ENCODE measurements at places on chromosomes 2 and 18. TPM values are rescaled to one million over a fixed set of nuclear protein-coding genes. Genes with fewer than 3 reads are reported as not detected.

DNA sequence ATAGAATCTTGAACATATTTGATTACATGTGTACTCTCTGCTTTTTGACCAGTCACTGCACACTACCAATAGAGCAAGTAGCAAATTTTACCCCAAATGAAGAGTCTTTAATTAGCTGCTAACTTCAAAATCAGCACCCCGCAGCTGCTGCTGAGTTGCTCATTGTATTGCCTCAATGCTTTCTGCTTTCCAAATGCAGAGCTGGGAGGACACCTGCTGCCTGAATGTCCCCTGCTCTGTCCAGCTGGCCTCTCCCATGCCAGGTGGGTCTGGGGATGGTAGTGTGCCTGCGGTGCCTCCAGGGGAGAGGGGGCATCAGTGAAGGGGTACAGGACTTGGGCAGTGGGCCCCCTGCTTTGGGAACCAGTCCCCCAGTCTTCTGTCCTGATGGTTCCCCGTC, 184.8 kb downstream of the PRKCE start:
- no peak for DNase-seq

GRCh38 chr2:126513033-126513432, 142.9 kb upstream of the GYPC start:
- DNase-seq = no peak

DNA sequence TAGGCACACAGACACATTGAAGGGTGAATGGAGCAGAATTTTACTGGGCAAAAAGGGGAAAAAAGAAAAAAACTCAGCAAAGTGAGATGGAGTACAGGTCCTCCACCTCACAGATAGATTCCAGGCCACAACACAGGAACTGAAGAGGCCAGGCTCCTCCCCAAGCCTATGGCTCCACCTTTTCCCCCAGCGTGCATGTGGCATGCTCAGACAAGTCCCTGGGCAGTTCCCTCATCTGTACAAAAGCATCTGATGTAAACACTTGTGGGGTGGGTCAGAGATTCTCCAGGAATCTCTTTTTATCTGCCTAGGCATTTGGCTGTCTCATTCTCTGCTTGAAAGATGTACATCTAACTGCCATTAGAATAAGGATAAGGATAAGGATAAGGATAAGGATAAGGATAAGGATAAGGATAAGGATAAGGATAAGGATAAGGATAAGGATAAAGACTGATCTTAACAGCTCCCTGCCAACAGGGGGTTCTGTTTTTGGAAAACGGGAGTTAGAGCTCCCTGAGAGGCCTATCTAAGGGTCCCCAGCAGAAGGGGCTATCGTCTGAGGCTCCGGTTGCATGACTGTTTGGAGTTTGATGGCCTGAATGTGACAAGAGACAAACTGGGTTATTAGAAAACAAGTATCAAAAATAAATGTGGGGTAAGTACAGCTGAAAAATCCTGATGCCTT, 17.2 kb upstream of the ASXL3 start:
- no peak for DNase-seq

GRCh38 chr2:143875295-143876233, 644.4 kb downstream of the ZEB2 start:
- no peak for DNase-seq

GRCh38 chr2:16162491-16163040, 222.2 kb downstream of the MYCN start:
- DNase-seq = no peak

DNA sequence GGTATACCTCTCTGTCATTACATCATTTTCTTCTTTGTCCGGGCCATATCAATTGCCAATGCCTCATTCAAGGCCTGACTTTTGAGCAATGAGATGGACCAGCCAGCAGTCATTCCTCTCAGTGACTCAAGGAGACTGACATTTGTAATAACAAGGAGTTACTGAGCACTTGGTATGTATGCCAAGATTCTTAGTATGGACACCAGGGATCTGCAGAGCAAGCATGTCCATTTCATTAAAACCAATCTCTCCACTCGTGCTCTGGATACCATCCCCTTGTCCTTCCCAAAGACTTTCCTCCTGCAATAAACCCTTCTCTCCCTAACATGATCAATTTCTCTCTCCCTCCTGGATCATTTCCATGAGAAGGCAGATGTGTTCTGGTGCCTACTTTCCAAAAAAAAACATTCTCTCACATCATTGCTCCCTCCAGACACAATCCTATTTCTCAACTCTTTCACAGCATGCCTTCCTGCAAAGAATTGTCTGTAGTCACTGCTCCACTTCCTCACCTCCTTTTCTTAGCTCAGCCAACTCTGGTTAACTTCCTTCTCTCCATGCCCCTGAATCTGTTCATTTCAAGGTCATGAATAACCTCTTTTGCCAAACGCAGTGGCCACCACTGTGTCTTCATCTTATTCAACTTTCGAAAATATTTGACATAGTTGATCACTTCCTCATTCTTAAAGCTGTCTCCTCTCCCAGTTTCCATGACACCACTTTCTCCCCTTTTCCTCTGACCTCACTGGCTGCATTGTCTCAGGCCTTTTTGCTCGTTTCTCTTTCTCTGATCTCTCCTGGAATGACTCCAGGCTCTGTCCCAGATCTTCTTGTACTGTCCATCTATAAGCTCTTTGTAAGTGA, 102.8 kb upstream of the CYP1B1 start:
- DNase-seq = no peak

Gene CNGA3
- not detected for total RNA-seq

GRCh38 chr18:13216711-13217465, 1.7 kb upstream of the LDLRAD4 start:
- peak; percentile 63 for DNase-seq

GRCh38 chr2:29618024-29618423, 303.4 kb downstream of the ALK start:
- no peak for DNase-seq
